ENCODE measurements at places on chromosomes 6 and 20.

DNA sequence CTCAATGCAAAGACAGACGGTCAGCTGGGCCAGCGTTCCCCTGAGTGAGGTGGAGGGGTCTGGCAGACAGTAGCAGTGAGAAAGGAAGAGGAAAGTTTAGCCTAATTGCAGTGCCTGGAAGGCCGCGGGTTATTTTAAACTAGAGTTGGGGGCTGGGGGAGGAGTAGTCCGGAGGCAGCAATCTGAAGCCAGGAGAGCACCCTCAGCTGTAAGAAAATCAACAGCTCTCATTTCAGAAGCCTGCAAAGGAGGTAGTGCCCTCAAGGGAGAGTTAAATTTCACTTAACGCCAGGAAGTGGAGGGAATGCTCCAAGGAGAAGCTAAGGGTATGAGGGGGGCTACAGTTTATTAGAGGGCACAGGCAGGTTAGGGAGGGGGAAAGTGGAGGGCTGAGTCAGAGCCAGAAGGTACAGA lies 26.9 kb downstream of the RING1 start:
- no peak for DNase-seq

GRCh38 chr6:170142559-170142958 lies 148.3 kb downstream of the DLL1 start:
- DNase-seq, result no peak

- DNase-seq, result no peak
These were observed 21.5 kb downstream of the OLIG3 start for GRCh38 chr6:137472641-137473137.

GRCh38 chr20:42957018-42957703 lies 232.5 kb downstream of the PTPRT start:
- DNase-seq, result no peak

GRCh38 chr6:2063547-2063946 lies 181.9 kb downstream of the GMDS start:
- no peak for DNase-seq

DNA sequence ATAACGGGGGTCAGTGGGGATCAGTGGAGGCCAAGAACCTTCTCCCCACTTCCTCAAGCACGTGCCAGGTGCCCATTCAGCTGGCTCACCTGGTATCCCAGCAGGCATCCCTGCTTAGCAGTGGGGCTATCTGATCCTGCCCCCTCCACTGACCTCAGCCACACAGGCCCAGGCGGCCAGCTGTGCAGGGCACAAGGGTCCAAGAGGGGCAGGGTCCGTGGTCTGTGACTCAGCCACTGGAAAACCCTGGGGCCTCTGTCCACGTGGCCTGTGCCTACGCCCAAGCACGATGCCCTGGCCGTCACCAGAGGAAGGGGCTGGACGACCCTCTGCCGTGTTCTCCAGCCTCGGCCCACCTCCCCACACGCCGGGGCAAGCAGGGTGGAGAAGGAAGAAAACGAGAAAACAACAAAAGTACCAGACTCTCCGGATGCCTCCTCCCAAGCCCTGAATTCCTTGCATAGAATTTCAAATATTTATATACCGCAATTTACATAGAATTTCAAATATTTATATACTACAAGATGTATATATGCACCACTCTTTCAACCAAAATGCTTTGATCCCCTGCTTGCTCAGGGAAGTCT lies 12.1 kb downstream of the PXDC1 start:
- DNase-seq, result no peak

- DNase-seq, result no peak
These were observed 203.0 kb downstream of the KCNQ5 start for GRCh38 chr6:72824833-72825232.

DNA sequence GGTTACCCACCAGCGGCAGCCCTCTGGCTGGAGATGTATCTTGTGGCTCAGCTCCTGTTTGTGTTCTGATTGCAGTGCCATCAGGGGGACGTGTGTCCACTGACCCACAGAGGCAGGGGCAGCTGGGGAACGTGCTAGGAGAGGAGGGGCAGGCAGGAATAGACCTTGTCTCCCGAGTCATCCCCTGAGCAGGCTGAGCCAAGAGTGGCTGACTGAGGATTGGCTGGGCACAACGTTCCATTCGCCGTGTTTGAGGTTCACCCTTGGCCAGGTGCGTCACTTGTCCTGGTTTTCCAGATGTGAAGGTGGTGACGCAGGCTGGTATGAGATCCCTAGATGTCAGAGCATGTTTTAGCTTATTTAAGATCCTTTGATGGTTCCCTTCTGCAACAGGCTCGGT lies 57.7 kb downstream of the ADNP start:
- no peak for DNase-seq

- no peak for DNase-seq
These were observed 6.6 kb upstream of the WTAP start for GRCh38 chr6:159720708-159721107.

GRCh38 chr6:20574355-20574754 lies 40.1 kb downstream of the CDKAL1 start:
- DNase-seq, result no peak

DNA sequence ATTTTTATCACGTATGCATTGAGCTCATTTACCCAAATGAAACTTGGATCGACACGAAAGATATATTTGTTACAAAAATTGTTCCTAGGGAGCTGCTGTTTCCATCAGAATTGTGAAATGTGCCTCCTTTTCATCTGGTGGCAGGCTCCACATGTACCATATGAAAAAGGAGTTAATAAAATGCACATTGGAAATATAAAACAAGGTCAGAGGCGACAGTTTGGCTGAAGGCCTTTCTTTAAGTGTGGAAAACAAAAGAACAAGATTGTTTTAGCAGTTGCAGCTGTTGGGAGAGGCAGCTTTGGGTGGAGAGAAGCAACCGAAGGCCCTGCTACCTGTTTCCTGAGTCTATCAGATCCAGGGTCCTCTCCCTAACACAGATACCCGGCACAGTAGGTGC lies 334.5 kb upstream of the NT5E start:
- DNase-seq, result no peak

- DNase-seq, result no peak
These were observed 18.5 kb upstream of the ARMC12 start for GRCh38 chr6:35718375-35718736.

DNA sequence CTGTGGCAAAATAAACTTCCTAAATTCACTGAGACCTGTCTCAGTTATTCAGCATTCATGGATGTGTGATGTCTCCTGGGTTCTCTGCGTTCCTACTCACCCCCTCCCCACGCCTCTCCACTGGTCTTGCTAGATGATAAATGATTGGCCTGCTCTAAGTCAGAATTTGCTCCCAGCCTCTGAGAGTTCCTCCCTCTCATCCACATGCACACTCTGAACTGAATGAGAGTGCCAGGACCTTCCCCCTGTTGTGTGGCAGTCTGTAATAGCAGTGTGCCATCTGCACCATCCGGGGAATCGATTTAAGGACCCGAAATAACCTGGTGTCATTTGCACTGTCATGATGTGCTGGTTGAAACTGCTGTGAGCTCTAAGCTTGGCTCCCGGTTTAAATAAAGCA lies 135.8 kb upstream of the AFDN start:
- DNase-seq, result no peak

DNA sequence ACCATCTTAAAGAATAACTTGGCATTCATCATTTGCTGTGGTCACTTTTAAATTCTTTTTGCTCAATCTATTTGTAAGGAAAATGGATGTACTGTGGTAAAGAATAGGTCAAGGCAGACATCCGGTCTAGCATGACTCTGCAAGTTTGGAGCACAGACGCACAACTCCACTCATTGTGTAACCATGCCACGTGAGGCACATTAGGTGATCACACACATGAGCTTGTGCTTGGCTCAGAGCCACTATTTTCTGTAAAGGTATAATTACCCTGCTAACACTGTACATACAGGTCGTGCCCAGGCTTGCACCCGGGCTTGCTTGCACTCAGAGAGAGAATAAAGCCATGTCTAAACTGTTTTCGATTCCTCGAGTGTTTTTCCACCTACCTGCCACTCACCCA lies 1289.1 kb upstream of the ADGRB3 start:
- DNase-seq, result no peak

- no peak for DNase-seq
These were observed 2.1 kb downstream of the MYLIP start for GRCh38 chr6:16130932-16131387.

DNA sequence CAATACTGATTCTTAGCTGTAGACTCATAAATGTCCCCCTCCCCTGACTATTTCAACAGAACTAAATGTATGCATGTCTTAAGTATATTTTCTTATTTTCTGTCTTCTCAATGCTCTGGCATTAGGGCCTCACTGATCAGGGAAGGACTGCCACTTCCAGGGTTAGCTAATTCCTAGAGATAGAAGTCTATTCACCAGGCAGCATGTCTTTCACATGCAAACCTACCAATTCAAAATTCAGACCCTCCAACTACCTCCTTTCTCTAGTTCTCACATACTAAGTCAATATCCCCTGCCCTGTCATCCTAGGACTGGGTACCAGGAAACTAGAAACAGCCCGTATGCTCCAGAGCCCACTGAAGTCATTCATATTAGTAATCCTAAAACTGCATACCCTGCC lies 132.3 kb downstream of the RALGAPA2 start:
- DNase-seq, result no peak

DNA sequence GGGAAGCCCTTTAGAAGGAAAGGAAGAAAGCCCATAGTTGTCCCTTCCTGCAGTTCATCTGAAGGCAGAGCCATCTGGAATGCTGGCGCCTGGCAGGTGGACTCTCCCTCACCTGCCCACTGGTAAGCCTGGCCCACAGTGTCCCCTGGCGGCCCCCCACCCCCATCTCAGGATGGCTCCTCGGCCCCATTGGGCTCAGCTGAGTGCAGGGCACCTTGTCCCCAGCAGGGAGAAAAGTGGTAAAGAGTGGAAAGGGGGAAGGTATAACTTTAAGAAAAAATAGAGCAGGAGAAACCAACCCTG lies 12.6 kb downstream of the SS18L1 start:
- no peak for DNase-seq

DNA sequence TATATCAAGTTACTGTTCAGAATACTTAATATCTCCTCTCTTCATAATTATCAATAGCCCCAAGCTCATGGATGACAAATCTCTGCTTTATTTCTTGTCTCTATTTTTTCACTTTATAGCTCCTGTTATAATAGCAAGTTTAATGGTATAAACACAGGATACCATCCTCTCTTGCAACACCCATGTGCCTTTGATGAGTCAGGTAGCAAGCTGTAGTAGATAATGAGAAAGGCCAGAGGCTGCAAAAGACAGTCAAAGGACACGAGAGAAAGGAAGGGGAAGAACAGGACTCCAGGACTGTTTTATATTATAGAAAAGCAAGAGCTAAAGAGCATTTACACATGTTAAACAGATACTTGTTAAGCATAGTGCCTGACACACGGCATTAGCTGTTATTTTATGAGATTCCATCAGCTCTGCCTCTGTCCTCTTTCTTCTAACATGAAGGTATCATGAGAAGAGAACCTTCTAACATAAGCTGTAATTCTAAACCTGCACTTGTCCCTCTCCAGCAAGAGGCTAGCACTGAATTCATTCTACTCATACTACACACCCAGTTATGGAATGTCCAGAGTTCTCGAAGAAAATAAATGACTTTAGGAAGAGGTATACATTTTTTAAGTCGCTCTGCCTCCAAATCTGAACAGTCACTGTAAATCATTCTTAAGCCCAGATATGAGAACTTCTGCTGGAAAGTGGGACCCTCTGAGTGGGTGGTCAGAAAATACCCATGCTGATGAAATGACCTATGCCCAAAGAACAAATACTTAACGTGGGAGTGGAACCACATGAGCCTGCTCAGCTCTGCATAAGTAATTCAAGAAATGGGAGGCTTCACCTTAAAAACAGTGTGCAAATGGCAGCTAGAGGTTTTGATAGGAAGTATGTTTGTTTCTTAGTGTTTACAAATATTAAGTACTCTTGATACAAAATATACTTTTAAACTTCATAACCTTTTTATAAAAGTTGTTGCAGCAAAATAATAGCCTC lies 45.0 kb downstream of the NT5E start:
- DNase-seq, result no peak

- no peak for DNase-seq
These were observed 157.5 kb downstream of the RFPL4B start for GRCh38 chr6:112504621-112505020.

- DNase-seq, result no peak
These were observed 48.9 kb upstream of the RALGAPA2 start for GRCh38 chr20:20761301-20761700.

DNA sequence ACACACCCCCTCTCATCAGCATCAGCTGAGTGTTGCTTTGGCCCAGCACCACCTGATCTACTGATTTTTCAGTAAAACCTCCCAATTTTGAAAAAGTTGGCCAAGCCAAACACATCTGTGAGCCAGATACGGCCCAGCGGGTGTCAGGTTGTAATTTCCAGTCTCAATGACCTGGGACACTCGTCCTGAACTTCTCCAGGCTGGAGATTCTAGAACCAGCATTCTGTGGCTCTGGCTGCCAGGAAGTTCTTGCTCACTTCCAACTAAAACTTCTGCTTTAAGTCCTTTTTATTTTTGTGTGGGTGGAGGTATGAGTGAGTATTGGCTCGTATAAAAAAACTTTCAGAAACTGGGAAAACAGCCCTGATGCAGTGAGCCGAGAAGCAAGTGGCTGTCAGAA lies 5.1 kb downstream of the KIAA1755 start:
- no peak for DNase-seq

GRCh38 chr6:157151989-157152388 lies 171.3 kb downstream of the TMEM242 start:
- no peak for DNase-seq

- DNase-seq, result no peak
These were observed 26.1 kb downstream of the NCOA7 start for GRCh38 chr6:125816828-125817280.

DNA sequence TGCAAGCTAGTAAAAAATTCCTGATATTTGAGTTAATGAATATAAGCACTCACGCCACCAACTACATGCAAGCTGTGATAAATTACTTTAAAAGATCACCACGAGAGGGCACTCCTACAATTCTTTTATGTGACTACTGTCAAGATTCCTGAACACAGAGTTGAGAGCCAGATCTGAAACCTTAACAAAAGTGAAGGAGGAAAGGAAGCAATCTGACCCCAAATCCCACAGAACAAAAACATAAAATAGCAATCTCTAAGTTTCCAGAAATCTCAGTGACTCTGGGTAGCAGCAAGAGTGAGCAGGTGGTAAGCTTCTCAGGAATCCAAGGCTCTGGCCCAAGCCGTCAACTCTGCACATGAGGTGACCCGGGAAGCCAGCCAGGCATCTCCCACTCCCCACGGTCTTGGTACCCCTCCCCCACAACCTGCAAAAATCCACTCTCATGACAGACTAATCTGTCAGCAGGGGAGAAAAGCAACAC lies 55.1 kb downstream of the STAU1 start:
- no peak for DNase-seq

- no peak for DNase-seq
These were observed 92.8 kb upstream of the EEF1E1 start for GRCh38 chr6:8195040-8195713.

GRCh38 chr6:37134036-37134395 lies 35.9 kb upstream of the PIM1 start:
- no peak for DNase-seq

DNA sequence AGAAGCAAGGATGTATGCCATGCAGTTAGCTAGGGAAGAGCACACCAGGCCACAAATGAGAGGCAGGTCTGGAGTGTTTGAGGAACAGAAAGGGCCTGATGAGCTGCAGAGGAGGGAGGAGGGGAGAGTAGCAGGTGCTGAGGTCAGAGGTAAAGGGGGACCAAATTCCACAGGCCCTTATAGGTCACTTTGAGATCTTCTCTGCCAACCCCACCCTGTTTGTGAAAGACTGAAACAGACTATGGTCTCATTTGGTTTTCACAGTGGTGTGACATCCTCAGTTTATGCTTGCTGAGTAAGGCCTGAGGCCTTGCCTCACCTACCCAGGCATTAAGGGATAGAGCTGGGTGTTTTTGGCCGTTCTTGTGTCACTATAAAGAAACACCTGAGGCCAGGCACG lies 187.7 kb upstream of the MYLIP start:
- DNase-seq, result no peak

GRCh38 chr6:33954453-33954852 lies 150.7 kb upstream of the MLN start:
- no peak for DNase-seq

All from stimulated activated CD8-positive, alpha-beta memory T cell treated with anti-CD3 and anti-CD28 coated beads, Interleukin-4, amount 100 ng/mL, for 4 hours (primary cell).